ENCODE measurements at places on chromosomes 2 and 18. TPM values are rescaled to one million over a fixed set of nuclear protein-coding genes. Genes with fewer than 3 reads are reported as not detected.

DNA sequence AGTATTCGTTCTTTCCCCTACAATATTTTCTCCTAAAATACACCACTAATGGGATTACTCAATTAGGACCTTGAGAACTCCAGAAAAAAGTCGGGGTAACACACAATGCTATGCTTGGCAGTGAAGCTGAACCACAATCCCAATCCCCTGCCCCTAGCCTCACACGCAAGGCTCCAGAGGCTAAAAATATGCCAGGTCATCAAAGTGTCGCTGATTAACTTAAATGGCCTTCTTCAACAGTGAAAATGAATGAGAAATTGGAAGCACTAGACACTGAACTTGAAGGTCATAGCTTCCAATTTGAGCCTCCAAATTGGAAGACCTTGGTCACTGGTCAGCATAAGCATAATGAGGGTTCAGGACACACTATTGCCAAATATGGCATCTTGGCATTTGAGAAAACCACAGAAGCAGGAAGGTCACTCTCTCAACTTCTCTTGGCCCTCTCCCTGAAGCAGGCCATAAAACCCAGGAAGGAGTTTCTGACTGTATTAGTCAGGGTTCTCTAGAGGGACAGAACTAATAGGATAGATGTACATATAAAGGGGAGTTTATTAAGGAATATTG, 86.0 kb upstream of the SATB2 start:
- no peak overlapping the region for H3K27ac ChIP-seq
- no peak overlapping the region for H3K4me3 ChIP-seq
- DNase-seq, result no peak
- no peaks in the 10 kb centered on the region for H3K27me3 ChIP-seq
- no peaks in the 10 kb centered on the region for H3K36me3 ChIP-seq

DNA sequence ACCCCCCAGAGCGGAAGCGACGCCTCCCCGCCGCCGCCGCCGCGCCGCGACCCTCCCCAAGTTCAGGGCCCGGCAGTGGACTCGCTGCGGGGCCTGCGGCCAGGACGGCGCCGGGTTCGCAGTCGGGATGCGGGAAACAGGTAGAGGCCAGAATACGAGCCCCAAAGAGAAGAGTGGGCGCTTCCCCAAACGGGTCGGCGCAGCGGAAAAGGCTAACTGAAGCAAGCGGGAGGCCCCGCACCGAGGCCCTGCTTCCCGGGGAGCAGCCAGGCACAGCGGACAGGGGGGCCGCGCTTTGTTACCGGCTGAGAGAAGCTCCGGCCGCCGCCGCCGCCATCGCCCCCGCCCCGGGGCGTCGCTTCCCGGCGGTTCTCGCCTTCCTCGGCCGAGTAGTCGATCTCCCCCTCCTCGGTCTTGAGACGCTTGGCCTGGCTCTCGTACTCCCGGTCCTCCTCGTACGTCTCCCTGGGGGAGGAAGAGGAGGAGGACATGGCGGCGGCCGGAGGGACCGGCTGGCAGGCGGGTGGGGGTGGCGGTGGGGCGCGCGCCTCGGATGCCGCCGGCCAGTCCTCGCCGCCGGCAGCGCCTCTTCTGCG, 494 bp downstream of the HNRNPLL start:
- H3K36me3 ChIP-seq, result no peaks in the 10 kb centered on the region
- peak overlapping the region; percentile 69 for H3K4me3 ChIP-seq
- H3K27ac ChIP-seq, result peak overlapping the region; percentile 99
- DNase-seq, result peak; percentile 54

GRCh38 chr2:18824325-18824790, 235.0 kb upstream of the NT5C1B start:
- no peak overlapping the region for H3K4me3 ChIP-seq
- H3K4me1 ChIP-seq, result peaks cover 5% of the 10 kb centered on the region
- no peaks in the 10 kb centered on the region for H3K27me3 ChIP-seq
- H3K27ac ChIP-seq, result no peak overlapping the region

DNA sequence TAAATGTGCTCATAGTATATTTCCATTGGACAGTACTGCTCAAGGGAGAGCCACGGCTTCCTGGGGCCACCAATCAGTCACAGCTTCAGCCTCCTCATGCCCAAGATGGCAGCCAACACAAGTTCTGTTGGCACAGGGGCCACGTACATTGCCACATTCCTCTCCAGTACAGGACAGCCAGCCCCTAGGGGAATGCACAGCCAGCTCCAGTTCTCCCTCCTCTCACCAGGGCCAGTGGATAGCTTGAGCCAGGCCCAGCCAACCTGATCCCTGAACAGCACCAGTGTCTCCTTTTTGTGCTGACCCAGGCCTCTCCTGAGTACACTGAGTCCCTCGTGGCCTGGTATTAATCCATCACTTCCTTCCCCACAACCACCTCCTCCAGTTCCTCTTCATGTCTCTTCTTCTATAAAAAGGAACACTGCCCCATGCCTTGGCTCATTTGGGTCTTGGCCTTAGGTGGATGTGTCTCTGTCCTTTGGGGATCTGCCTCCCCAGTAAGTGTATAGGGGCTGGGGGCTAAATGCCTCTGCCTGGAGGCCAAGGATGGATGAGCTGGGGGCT, 168.7 kb downstream of the TNS1 start:
- peak overlapping the region; percentile 11 for H3K27ac ChIP-seq
- peaks cover 36% of the 10 kb centered on the region for H3K4me1 ChIP-seq
- peaks cover 55% of the 10 kb centered on the region for H3K36me3 ChIP-seq
- no peaks in the 10 kb centered on the region for H3K27me3 ChIP-seq
- no peak overlapping the region for H3K4me3 ChIP-seq
- DNase-seq, result no peak

SCG2 gene
- total RNA-seq, result 11.1 TPM

GAL3ST2 gene
- total RNA-seq, result not detected

LAPTM4A gene
- 300 TPM for total RNA-seq

Measured in thyroid gland (tissue), 4 donors.